ENCODE measurements at places on chromosomes 1 and 21.

- no peak for DNase-seq
Observed at GRCh38 chr1:170247751-170248521, 102.2 kb downstream of the NTMT2 start.

- DNase-seq = no peak
Observed at GRCh38 chr1:23557471-23558124, 1.7 kb downstream of the ID3 start.

DNA sequence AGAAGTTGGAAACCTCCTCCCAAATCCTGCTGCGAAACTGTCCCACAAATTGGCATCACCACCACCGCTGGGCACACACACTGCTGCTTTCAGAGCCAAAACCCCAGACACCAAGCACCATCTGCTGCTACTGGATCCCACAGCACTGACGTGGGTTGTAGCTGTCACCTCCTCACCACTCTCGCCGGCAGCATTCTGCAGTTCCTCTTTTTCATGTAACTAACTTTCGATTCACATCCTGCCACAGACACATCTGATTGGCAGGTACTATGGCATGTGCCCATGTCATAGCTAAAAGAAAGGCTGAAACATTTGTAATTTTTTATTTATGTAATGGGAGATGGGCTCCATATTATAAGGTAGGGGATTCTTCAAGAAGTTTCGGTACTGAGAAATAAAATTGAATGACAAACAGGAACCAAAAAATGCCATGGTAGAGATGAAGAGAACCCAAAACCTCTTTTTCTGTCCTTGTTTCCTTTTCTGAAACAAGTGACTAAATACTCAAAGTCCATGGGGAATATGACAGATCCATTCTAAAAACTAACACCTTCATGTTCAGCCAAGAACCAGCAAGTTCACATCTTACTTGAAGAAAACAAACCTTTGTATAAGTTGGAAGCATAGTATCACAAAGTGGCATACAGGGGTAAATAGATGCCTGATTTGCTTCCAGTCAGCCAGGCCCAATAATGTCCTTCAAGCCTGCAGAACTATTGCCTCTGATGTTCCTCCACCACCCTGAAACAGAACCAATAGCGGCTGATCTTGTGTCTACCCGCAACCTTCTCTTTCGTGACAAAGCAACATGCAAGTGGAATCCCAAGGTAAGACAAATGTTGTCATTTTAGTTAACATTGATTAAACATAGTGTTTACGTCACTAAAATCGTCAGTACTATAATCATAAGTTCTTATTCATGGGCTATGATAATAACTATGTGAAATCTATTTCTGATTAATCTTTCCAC lies 26.6 kb upstream of the RGS13 start:
- peak; percentile 41 for DNase-seq

DNA sequence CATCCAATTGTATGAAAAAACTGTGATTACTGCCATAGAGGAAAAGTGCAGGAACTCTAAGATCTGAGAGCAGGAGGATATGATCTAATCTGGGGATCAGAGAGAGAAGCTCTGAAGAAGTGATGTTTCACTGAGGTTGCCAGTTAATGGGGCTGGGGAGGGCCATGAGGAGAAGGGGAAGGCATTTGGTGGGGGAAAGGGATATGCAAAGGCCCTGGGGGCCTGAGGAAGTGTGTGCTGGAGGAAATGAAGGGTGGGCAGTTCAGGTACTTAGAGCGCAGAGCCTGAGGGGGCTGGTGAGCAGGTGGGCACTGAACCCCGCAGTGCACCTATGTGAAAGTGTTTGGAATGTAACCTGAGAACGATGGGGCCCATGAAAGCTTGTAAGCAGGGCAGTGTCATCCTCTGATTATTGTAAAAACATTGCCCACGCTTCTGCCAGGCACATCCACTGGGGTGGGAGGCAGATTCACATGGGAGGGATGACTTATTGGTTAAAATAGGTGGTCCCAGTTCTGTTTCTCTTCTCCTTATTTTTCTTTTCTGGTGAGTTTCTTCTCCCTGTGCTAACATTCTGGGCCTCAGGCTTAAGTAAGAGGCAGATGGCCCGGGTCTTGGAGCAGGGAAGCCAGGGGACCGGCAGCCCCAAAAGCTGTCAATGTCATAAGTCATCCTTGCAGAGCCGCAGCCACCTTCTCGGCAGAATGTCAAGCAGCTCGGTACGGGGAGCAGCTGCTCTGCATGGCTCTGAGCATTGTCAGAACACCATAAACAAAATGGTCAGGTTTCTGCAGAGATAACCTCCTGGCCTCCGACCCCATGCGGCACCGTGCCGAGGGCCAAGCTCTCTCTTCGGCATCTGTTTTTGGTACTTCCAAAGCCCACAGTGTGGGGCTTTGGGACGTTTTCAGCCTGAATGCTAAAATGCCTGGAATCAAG lies 492.0 kb upstream of the VAMP3 start:
- DNase-seq = no peak

DNA sequence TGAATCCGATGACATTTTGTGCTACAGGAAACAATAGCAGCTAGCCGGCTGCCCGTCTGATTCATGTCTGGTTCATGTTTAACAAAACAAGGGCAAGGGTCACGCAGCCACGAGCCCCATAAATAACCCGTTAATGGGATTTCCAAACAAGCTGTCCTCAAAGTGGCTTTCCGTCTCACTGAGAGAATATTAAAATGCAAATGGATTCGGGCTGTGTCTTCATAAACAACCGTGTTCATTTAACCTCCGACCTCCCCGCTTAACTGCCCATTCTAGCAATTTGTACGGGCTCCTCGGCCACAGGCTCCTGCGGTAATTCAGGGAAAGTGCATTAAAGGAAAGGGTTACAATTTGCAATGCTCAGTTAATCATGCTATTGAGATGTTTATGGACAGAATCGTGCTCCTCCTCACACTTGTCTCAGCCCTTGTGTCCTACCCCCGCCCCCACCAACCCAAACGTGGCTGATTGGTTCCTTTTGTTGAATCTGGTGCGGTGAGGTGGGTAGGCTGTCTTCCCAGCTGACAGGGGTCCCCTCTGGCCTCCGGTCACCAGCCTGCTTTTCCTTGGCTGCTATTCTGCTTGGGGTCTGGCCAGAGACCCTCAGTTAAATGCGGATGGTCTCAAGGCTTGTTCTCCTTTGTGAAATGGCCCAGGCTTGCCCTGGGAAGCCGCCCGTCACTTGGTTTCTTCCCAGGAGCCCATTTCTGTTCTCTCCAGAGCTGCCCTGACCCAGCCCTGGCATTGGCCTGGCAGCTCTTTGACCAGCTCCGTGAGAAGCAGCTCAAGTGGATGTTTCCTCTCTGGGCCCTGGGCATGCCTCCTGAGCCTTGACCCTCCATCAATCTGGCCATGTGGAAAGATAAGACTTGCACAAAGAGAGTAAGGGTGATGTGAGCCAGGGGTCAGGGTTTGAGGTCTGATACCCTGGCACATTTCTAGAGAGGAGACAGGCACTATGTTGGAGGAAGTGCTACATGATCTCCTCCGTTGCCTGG lies 200.7 kb upstream of the POU3F1 start:
- DNase-seq = no peak

GRCh38 chr1:204319462-204319861 lies 40.3 kb downstream of the PLEKHA6 start:
- DNase-seq = no peak

DNA sequence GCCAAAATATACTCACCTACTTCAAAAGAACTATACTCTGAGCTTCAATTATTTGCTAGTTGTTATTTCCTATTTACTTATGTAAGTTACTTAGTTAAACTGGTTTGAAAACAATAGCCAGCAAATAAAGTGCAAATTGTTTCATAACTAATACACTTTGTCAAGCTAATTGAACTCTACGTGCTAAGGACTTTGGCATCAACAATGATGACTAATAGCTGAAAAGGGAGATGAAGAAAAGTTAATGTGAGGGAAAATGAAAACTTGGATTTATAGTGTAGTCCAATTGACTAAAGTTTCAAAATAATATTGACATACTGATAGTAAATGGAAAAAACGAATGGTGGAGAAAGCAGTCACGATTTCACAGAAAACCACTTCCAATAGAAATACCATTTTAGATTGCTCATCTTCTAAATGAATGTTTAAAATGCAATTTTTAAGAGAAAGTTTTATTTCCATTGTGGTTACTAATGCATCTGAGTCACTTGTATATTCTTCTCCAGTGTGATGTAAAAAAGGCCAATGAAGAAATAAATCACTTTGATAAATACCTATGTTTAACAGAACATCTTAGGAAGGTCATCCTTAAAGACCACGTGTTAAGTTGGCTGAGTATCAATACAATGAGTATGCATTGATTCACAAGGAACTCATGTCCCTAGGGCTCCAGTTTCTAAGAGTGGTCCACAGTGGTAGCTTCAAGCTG lies 455.2 kb downstream of the LTN1 start:
- DNase-seq = no peak

DNA sequence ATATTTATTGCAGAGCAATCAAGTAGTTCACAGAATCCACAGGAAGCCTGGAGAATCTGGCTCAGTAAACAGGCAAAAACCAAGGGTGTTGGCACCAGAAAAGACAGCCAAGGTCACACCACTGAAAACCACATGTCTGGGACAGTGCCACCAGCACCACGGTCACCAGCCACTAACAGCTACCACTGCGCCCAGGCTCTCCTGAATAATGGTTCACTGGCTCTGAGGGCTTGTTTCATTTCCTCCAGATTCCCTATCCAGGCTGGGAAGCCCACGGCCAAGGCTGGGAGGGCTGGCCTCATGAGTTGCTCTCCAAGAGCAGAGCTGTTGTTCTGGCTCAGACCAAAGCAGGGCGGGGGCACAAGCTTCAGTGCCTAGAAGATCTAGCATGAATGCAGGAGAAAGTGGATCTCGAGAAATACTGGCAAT lies 54.5 kb upstream of the PTGFRN start:
- DNase-seq = peak; percentile 73

DNA sequence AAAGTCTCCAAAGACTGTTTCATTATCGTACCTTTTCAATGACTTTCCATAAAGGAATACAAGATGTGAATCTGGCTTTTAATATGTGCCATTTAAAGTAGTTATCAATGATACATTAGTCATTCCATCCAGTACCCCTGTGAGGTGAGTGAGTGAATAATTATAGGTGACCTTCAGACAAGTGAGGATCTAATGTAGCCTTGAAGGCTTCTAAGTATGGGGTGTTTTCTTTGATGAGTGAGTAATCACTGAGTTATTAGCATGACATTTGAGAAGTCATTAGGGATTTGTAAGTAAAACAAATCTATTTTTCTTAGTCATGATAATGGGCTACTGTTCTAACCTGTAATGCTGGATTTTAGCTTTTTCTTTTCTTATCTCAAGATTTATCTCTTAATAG lies 831.4 kb downstream of the ADGRL2 start:
- DNase-seq = no peak

DNA sequence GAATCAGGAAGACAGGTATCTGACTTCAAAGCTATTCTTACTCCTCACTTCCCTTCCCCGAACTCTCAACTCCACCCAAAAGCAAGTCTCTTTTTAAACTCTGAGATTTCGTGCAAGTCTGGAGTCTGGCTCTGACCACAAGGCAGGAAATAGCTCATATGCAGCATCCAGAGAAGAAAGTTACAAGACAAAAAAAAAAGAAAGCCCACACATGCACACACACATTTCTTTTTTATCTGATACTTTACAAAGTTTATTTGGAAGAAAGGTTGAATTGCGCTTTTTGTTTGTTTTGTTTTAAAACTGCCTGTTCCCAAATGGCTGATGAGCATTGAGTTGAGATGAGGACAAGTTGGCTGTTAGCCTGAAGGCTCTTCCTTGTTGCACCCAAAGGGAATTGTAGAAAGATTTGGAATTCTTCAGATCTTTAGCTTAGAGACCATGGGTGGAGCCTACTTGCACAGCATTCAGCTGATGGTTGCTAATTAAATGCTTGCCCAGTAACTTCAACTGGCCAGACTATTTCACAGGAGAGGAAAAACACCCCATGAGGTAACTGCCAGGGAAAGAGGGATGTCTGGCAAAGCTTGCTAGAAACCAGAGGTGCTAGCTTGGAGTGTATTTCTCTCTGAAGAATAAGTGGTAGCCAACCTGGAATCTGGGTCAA lies 490.3 kb downstream of the TTLL7 start:
- DNase-seq = no peak

GRCh38 chr1:94539496-94539895 lies 2.1 kb downstream of the F3 start:
- peak; percentile 50 for DNase-seq

- DNase-seq = no peak
Observed at GRCh38 chr1:170284951-170285350, 139.2 kb downstream of the NTMT2 start.

GRCh38 chr1:9317591-9318417 lies 25.1 kb downstream of the SPSB1 start:
- peak; percentile 53 for DNase-seq

- DNase-seq = no peak
Observed at GRCh38 chr1:201139306-201139705, 12.3 kb upstream of the ASCL5 start.

GRCh38 chr21:17492415-17493168 lies 20.3 kb upstream of the CXADR start:
- DNase-seq = no peak

DNA sequence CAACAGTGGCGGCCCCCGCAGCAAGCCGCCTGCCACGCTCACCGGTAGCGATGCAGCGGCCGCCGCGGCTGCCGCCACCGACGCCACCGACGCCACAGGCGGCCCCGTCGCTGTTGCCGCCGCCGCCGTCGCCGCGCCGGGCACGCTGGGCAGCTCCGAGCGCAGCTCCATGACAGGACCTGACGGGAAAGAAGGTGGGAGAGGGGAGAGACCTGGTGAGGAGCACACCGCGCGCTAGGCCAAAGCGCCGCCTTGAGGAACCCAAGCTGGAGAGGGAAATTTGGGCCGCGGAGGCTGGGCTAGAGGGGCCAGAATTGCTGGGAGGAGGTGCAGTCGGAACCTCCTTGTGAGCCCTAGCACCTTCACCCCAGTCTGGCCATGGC lies 1.9 kb downstream of the DMRTA2 start:
- no peak for DNase-seq

DNA sequence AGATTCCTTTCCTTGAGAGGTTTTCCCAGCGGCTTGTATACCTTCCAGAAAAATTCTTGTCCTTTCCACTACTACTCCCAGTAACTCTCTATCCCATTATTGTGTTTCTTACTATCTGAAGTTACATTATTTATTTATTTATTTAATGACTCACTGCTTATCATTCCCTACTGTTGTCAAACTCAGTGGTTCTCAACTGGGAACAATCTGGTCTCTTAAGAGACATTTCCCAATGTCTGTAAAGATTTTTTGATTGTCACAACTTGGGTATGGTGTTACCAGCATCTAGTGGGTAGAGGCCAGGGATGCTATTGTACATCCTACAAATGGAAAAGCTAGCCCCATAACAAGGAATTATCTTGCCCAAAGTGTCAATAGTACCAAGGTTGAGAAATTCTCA lies 771.5 kb upstream of the ADGRL2 start:
- no peak for DNase-seq

GRCh38 chr1:94315552-94316116 lies 78.2 kb upstream of the ARHGAP29 start:
- DNase-seq = no peak

- DNase-seq = no peak
Observed at GRCh38 chr21:44752671-44753235, 41.4 kb upstream of the TSPEAR start.

GRCh38 chr1:202011994-202012393 lies 1.6 kb downstream of the ELF3 start:
- DNase-seq = no peak

- DNase-seq = peak; percentile 61
Observed at GRCh38 chr1:227766015-227766634, 30.9 kb downstream of the SNAP47 start.

Measured in left ventricle myocardium superior (tissue), 1 donor.